SK-N-SH (cell line): ENCODE measurements at places on chromosomes 1 and 21. TPM values are rescaled to one million over a fixed set of nuclear protein-coding genes. Genes with fewer than 3 reads are reported as not detected.
A peak's percentile ranks its signal among the peaks of the same experiment; 100 is the strongest.

Gene FLG2
- polyA plus RNA-seq, result not detected in 2 replicates

Gene CITED4
- 5.9 and 10.1 TPM in 2 replicates for polyA plus RNA-seq

Gene OR2T29
- not detected in 2 replicates for polyA plus RNA-seq

- H3K4me1 ChIP-seq, result peaks cover 6% of the 10 kb centered on the region; the same call in 1 of the 2 replicates
- H3K4me3 ChIP-seq, result no peak overlapping the region
- DNase-seq, result no peak
- H3K27me3 ChIP-seq, result no peaks in the 10 kb centered on the region
- H3K27ac ChIP-seq, result peak overlapping the region; percentile 31
Observed at GRCh38 chr1:103516283-103516682, 9.2 kb upstream of the RNPC3 start.

- H3K27ac ChIP-seq, result no peak overlapping the region
- no peak overlapping the region for H3K4me3 ChIP-seq
- H3K4me1 ChIP-seq, result peaks cover 5% of the 10 kb centered on the region
- DNase-seq, result no peak
- no peaks in the 10 kb centered on the region for H3K36me3 ChIP-seq
- no peaks in the 10 kb centered on the region for H3K27me3 ChIP-seq
Observed at GRCh38 chr1:219124163-219124562, 49.5 kb upstream of the LYPLAL1 start.
